ENCODE measurements at places on chromosomes 11 and 22. TPM values are rescaled to one million over a fixed set of nuclear protein-coding genes. Genes with fewer than 3 reads are reported as not detected.

DNA sequence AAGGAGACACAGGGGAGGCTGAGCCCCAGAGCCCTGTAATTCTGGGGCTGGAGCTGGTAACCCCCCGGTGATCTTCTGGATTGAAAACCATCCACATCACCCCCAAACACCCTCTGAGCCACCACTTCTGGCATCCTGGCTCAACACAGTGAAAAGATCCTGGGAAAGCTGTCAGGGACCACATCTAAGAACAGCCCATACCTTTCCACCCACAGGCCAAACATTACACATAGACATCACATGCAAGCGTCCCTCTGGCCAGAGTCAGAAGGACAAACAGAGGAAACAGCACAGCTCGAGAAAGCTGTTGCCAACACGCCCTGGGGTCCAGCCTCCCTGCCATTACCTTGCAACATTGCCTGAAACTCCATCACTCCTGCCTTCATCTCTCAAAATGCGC, 469.5 kb downstream of the SOX6 start:
- no peak overlapping the region for H3K27ac ChIP-seq
- H3K4me1 ChIP-seq: no peaks in the 10 kb centered on the region
- H3K4me3 ChIP-seq: no peak overlapping the region
- no peaks in the 10 kb centered on the region for H3K36me3 ChIP-seq

Gene CASP5
- not detected for total RNA-seq

DNA sequence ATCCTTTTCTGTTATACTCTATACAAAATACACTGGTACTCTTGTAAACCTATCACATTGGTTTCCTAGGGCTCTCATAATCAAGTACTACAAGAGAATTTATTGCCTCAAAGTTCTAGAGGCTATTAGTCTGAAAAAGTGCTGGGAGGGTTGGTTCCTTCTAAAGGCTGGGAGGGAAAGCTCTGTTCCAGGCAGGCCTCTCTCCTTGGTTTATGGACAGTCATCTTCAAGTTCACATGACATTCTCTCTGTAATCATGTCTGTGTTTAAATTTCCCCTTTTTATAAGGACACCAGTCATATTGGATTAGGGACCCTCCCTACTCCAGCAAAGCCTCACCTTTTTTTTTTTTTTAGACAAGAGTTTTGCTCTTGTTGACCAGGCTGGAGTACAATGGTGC, 9.1 kb downstream of the SLC36A4 start:
- H3K4me3 ChIP-seq: no peak overlapping the region
- H3K27me3 ChIP-seq: no peaks in the 10 kb centered on the region
- no peaks in the 10 kb centered on the region for H3K36me3 ChIP-seq

- H3K4me3 ChIP-seq: no peak overlapping the region
- no peak overlapping the region for H3K27ac ChIP-seq
- H3K36me3 ChIP-seq: no peaks in the 10 kb centered on the region
- H3K27me3 ChIP-seq: no peaks in the 10 kb centered on the region
- peaks cover 7% of the 10 kb centered on the region for H3K4me1 ChIP-seq
Measured at GRCh38 chr22:44459041-44459440, 39.0 kb downstream of the RTL6 start.

DNA sequence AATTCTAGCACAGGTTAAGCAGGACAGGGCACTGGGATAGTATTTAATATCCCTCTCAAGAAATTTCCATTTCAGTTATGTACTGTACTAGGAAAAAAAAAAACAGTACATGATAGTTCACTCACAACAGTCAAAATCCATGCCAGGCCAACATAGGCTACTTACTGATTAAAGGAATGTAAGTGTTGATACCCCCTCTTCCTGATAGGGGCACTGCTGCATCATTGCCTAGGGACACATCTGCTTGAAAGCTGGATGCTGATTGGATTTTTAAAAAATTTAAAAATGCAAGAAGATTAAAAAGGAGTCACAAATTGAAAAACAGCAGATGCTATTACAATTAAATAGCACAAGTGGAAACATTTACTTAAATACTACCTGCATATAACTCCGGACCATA, 43.4 kb downstream of the APOL5 start:
- H3K4me3 ChIP-seq: no peak overlapping the region
- peaks cover 42% of the 10 kb centered on the region for H3K36me3 ChIP-seq
- no peaks in the 10 kb centered on the region for H3K27me3 ChIP-seq
- no peak for DNase-seq

DNA sequence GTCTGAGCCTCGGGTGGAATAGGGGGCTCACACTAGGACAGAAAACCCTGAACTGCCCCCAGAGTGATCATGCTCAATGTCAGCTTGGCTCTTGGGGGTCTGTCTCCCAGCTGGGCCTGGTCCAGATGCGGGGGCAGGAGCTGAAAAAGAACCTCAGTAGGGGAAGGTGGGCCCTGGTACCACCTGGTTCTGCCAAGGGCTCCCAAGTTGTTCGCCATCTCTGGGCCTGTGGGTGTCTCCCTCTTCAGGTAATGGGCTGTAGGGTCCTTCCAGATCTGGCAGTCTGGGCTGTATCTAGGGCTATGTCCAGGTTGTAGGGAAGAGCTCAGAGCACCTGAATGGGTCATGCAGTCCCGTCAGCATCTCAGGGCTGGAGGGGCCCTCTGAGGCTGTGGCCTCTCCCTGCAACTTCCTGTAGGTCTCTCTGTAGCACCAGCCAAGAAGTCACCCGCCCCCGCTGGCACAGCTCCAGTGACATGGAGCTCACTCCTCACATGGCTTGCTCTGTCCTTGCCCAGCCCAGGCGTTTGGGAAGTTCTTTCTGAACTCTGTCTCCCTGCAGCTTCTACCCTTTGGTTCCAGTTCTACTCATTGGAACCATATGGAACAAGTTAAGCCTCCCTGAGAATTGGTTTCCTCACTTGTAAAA, 33.0 kb upstream of the SOX10 start:
- no peaks in the 10 kb centered on the region for H3K36me3 ChIP-seq
- H3K4me3 ChIP-seq: no peak overlapping the region
- DNase-seq: peak; percentile 53
- no peaks in the 10 kb centered on the region for H3K27me3 ChIP-seq
- H3K27ac ChIP-seq: no peak overlapping the region

GRCh38 chr22:23523713-23524112, 56.4 kb downstream of the IGLL1 start:
- no peak for DNase-seq
- H3K4me3 ChIP-seq: no peak overlapping the region
- no peak overlapping the region for H3K27ac ChIP-seq

- H3K4me3 ChIP-seq: no peak overlapping the region
- DNase-seq: no peak
- no peaks in the 10 kb centered on the region for H3K4me1 ChIP-seq
- H3K36me3 ChIP-seq: no peaks in the 10 kb centered on the region
- H3K27me3 ChIP-seq: no peaks in the 10 kb centered on the region
Measured at GRCh38 chr11:100910808-100911207, 218.8 kb downstream of the PGR start.

GRCh38 chr22:36911887-36912661, 1.4 kb upstream of the CSF2RB start:
- no peak overlapping the region for H3K27ac ChIP-seq
- H3K4me1 ChIP-seq: 0 out of 2 replicates have a peak, but pooled peaks cover 20% of the 10 kb centered on the region
- no peaks in the 10 kb centered on the region for H3K36me3 ChIP-seq
- peak; percentile 57 for DNase-seq
- H3K4me3 ChIP-seq: no peak overlapping the region

- no peak for DNase-seq
- no peak overlapping the region for H3K27ac ChIP-seq
- H3K27me3 ChIP-seq: no peaks in the 10 kb centered on the region
- H3K4me3 ChIP-seq: no peak overlapping the region
- peaks cover 54% of the 10 kb centered on the region for H3K4me1 ChIP-seq
- no peaks in the 10 kb centered on the region for H3K36me3 ChIP-seq
Measured at GRCh38 chr11:128519338-128519737, 68.0 kb downstream of the ETS1 start.

DNA sequence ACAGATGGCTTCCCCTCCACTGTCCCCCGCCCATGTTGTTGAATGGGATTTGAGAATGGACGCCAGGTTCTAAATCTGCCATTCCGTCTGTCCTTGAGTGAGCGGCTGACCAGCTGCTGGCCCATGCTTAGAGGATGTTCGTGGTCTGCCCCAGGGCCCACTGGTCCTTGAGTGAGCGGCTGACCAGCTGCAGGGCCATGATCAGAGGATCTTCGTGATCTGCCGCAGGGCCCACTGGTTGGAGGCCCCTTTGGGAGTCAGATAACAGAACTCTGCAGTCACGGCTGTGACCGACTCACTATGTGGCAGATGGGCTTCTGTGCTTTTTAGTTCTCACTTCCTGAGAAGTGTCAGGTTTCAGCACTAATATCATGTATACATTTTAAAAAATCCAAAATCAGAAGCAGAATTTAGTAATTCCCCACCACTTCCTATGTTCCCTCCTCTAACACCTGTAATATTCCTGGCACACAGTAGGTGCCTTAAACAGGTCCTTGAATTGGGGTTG, 54.1 kb downstream of the MICAL3 start:
- H3K4me1 ChIP-seq: peaks cover 50% of the 10 kb centered on the region
- H3K27ac ChIP-seq: peak overlapping the region; percentile 9

GRCh38 chr11:5288906-5289550, 12.7 kb downstream of the OR51B4 start:
- no peak for DNase-seq
- H3K27ac ChIP-seq: no peak overlapping the region
- no peak overlapping the region for H3K4me3 ChIP-seq
- H3K27me3 ChIP-seq: no peaks in the 10 kb centered on the region

Gene RASSF10
- 0.35 TPM for total RNA-seq

GRCh38 chr22:22194931-22195264, 49.7 kb upstream of the VPREB1 start:
- H3K27me3 ChIP-seq: peaks cover 18% of the 10 kb centered on the region
- no peak overlapping the region for H3K4me3 ChIP-seq
- no peaks in the 10 kb centered on the region for H3K4me1 ChIP-seq
- H3K36me3 ChIP-seq: no peaks in the 10 kb centered on the region

Gene MAPK8IP2
- total RNA-seq: 0.88 TPM

DNA sequence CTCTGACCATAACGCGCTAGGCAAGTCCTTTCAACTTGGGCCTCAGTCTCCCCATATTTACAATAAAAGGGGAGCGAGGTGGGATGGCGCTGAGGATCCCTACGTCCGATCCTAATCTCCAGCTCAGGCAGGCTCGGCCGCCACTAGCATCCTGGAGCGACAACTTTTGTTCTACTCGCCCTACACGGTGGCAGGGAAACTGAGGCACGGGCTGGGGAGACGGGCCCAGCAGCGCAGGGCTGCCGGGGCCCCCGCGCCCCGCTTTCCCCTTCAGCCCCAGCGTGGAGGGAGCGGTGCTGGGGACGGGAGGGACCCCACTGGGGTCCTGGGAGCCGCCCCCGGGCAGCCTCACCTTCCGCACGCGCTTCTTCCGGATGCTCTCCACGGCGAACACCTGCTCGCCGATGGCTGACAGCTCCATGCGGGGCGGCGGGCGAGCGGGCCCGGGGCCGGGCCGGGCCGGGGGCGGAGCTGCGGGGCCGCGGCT, 413 bp downstream of the CBX7 start:
- no peaks in the 10 kb centered on the region for H3K36me3 ChIP-seq
- H3K27ac ChIP-seq: no peak overlapping the region
- H3K27me3 ChIP-seq: no peaks in the 10 kb centered on the region
- H3K4me3 ChIP-seq: peak overlapping the region; percentile 77

GRCh38 chr11:104337273-104337672, 173.3 kb upstream of the PDGFD start:
- H3K4me3 ChIP-seq: no peak overlapping the region
- H3K4me1 ChIP-seq: no peaks in the 10 kb centered on the region
- no peaks in the 10 kb centered on the region for H3K36me3 ChIP-seq

Gene SCGB1D2
- not detected for total RNA-seq

GRCh38 chr11:93822359-93822758, 28.1 kb downstream of the VSTM5 start:
- DNase-seq: no peak
- H3K36me3 ChIP-seq: no peaks in the 10 kb centered on the region
- no peak overlapping the region for H3K4me3 ChIP-seq
- no peak overlapping the region for H3K27ac ChIP-seq

GRCh38 chr11:102138670-102139069, 28.4 kb downstream of the YAP1 start:
- no peaks in the 10 kb centered on the region for H3K27me3 ChIP-seq
- H3K4me3 ChIP-seq: peak overlapping the region; percentile 32
- H3K36me3 ChIP-seq: peaks cover 16% of the 10 kb centered on the region
- peaks cover 43% of the 10 kb centered on the region for H3K4me1 ChIP-seq
- DNase-seq: no peak
- peak overlapping the region; percentile 94 for H3K27ac ChIP-seq

- H3K4me3 ChIP-seq: no peak overlapping the region
- H3K27ac ChIP-seq: no peak overlapping the region
- H3K36me3 ChIP-seq: no peaks in the 10 kb centered on the region
- DNase-seq: no peak
Measured at GRCh38 chr22:49554296-49554625, 273.4 kb downstream of the BRD1 start.

Gene OR2AG1
- not detected for total RNA-seq

GRCh38 chr22:39528080-39528661, 4.4 kb downstream of the RPS19BP1 start:
- H3K36me3 ChIP-seq: peaks cover 18% of the 10 kb centered on the region
- no peak overlapping the region for H3K27ac ChIP-seq
- H3K27me3 ChIP-seq: no peaks in the 10 kb centered on the region
- no peak overlapping the region for H3K4me3 ChIP-seq
- peak; percentile 17 for DNase-seq
- H3K4me1 ChIP-seq: peaks cover 40% of the 10 kb centered on the region

Gene MMP8
- not detected for total RNA-seq

GRCh38 chr11:74153224-74153623, 17.6 kb downstream of the C2CD3 start:
- H3K36me3 ChIP-seq: no peaks in the 10 kb centered on the region
- no peak overlapping the region for H3K4me3 ChIP-seq
- H3K27me3 ChIP-seq: no peaks in the 10 kb centered on the region
- peaks cover 32% of the 10 kb centered on the region for H3K4me1 ChIP-seq
- H3K27ac ChIP-seq: no peak overlapping the region
- no peak for DNase-seq

DNA sequence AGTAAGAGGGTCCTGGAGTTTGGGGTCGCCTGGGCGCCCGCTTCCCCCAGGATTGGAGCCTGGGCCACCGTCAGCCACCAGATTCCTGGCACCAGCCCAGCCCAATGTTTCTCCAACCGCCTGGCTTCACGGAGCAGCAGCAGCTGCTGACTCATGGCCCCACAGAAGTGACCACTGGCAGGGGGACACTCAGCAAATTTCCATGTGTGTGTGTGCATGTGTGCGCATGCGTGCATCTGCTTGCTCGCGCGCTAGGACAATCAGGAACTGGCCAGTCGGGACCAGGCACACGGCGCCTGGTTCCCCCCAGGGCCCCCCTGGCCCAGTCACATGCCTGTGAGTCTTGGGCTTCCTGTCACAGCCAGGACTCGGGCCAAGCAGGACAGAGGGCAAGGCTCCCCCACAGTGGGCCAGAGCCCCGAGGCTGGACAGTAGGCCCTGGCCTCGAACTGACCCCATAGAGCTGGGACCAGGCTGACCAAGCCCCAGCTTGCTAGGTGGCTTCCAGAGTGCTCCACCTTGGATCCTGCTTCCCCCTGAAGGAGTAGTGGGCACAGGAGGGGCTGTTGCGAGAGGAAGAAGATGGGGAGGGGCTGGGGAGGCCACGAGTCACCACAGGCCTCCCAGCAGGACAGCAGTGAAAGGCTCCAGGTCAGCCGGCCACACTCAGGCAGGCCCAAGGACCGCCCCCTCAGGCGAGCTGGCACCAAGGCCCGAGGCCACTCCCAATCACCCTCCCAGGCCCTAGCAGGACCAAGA, 3.2 kb downstream of the CTSD start:
- DNase-seq: peak; percentile 70
- peak overlapping the region; percentile 18 for H3K4me3 ChIP-seq
- H3K4me1 ChIP-seq: peaks cover 26% of the 10 kb centered on the region
- peak overlapping the region; percentile 50 for H3K27ac ChIP-seq
- H3K36me3 ChIP-seq: 0 out of 2 replicates have a peak, but pooled peaks cover 4% of the 10 kb centered on the region
